ENCODE measurements at places on chromosomes 7 and 10.

GRCh38 chr7:57225666-57226065 lies 93.4 kb upstream of the ZNF479 start:
- no peak for DNase-seq

- DNase-seq, result no peak
These were observed 228.2 kb downstream of the PTEN start for GRCh38 chr10:88091490-88092061.

DNA sequence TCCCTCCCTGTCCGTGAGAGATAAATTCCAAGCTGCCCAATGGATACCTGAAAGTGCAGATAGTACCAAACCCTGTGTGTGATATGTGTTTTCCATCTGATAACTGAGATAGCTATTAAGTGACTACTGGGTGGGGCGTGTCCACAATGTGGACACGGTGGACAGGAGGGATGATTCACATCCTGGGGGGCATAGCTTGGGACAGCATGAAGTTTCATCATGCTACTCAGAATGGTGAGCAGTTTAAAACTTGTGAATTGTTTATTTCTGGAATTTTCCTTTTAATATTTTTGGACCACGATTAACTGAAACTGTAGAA lies 158.6 kb downstream of the CREB5 start:
- DNase-seq, result peak; percentile 15

DNA sequence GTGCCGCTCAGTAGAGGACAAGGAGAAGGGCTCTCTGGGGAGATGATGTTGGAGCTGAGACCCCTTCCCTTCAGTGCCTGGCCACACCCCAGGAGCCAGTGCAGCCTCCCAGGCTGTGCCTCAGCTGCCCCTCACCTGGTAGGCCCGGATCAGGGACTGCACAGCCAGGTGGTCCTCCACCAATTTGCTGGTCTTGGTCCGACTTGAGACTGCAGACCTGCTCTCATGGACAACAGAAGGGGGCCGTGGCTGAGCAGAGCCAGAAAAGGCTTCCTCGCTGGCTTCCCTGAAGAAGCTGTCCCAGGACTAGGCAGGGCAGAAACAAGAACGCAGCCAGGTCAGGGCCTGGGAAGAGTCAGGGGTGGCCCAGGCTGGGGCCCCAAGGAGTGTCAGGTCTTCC lies 5.5 kb downstream of the OGDHL start:
- DNase-seq, result no peak

DNA sequence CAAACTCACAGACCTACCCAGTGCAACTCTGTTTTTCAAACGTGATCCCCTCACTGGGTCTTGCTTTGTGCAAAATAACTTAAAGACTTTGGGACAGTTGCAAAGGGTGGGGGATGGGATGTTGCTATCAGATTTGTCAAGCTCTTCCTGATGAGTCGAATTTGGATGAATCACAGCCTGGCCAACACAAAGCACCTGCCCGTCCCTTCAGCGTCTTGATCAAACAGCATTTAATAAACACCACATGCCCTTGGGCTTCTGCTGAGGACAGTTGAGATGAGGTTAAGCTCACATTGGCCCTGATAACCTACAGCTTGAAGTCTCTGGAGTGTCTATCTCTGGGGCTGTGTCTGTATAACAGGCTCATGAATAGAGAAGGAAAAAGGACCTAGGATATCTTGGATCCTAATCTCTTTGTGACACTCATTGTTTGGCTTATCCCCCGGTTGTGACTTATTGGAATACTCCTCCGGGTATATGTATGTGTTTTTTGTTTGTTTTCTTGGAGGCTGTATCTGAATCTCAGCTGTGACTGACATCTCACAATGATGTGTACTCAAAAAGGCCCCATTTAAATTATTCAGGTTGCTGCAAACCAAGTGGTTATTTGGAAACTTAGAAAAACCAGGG lies 132.6 kb upstream of the NAMPT start:
- DNase-seq, result no peak

- DNase-seq, result peak; percentile 46
These were observed 106.5 kb downstream of the HTR7 start for GRCh38 chr10:90751107-90751997.

GRCh38 chr7:46173476-46174195 lies 252.6 kb upstream of the IGFBP3 start:
- peak; percentile 41 for DNase-seq

GRCh38 chr10:106424054-106424453 lies 740.5 kb downstream of the SORCS1 start:
- DNase-seq, result peak; percentile 35

DNA sequence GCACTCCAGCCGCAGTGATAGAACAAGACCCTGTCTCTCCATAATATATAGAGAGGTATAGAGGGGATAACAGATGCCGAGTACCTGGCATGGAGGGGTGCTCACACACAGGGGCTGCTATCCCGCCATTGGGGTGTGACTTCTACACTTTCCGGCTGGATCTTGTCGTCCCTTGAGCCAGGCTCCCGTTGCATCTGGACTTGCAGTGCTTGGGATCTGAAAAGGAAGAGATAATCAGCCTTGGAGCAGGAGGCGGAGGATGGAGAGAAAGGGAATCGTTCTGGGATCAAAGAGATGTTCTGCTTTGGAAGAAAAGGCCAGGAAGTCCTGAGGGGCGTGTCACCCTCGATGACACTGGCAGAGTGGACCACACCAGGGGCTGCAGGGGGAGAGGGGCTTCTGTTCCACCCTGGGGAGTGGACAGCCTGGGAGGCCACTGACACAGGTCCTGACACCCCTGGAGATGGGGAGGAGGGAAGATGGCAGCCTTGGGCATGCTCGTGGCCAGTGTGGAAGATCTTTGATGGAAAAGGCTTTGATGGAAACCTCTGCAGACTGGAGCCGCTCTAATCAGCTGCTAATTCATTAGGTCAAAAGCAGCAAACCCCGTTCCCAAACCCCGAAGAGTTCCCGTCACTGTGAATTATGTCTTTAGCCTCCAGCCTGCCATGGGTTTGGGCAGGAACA lies 85.1 kb downstream of the CARD11 start:
- no peak for DNase-seq

GRCh38 chr7:50355817-50356178 lies 51.3 kb downstream of the IKZF1 start:
- no peak for DNase-seq

- no peak for DNase-seq
These were observed 91.5 kb upstream of the CUX1 start for GRCh38 chr7:101725921-101726320.

- no peak for DNase-seq
These were observed 134.9 kb downstream of the RAMP3 start for GRCh38 chr7:45292481-45292880.

DNA sequence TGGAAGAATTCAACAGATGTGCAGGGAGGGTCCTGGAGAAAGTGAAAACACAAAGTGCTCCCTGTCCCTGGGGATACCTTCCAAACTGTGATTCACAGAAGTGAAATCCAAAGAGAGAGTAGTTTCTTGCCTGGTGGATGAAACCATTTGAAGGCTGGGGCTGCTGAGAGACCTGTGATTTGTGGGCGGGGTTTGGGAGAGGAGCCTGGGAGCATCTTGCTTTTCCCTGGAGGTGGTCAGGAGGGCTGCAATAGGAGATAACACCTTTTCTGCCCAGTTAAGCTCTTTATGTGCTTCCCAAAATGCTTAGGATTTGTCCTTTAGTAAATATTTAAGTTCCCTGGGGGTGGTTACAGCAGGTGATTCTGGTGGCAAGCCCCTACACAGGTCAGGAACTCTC lies 105.3 kb upstream of the TPK1 start:
- DNase-seq, result no peak

- DNase-seq, result peak; percentile 45
These were observed 42.9 kb downstream of the CD36 start for GRCh38 chr7:80681272-80681885.

GRCh38 chr7:135905355-135905754 lies 71.8 kb downstream of the MTPN start:
- DNase-seq, result no peak

GRCh38 chr10:122730238-122730637 lies 30.6 kb upstream of the C10orf120 start:
- no peak for DNase-seq

- no peak for DNase-seq
These were observed 94.9 kb downstream of the AKR1D1 start for GRCh38 chr7:138170959-138171703.

- DNase-seq, result no peak
These were observed 585.0 kb upstream of the FOXK1 start for GRCh38 chr7:4097001-4097609.

DNA sequence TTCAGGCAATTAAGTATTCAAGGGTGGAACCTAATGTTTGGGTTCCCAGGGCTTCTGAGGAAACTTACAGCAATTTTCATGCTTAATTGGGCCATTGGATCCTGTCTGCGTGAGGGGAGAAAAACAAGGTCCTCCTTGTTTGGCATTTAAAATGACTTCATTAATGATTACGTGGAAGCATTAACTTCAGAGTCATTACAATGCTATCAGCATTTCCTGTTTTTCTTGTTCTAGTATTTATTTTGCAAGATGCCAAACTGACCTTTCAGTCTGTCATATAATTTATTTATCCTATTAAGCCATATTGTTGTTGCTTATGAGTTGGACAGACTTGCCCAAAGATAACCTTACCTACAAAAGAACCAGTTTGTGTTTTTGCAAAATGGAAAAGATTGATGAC lies 324.1 kb upstream of the LRRN3 start:
- no peak for DNase-seq

DNA sequence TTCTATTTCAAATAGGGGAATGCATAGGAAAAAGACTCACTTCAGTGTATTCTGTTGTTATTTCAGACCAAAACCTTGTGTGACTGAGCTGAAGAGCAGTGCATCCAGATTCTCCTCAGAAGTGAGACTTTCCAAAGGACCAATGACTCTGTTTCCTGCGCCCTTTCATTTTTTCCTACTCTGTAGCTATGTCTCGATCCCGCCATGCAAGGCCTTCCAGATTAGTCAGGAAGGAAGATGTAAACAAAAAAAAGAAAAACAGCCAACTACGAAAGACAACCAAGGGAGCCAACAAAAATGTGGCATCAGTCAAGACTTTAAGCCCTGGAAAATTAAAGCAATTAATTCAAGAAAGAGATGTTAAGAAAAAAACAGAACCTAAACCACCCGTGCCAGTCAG lies 12.0 kb downstream of the TET1 start:
- DNase-seq, result no peak

DNA sequence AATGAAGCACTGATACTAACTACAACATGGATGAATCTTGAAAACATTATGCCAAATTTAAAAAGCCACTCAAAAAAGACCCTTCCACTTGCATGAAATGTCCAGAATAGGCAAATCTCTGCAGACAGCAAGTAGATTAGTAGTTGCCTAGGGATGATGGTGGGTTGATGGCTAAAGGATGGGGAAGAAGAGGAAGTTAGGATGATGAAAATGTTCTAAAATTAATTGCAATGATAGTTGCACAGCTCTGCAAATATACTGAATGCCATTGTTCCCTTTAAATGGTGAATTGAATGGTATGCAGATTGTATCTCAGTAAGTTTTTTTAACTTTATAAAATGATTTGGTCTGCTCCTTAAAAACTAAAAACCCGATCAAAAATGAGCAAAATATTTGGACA lies 7.3 kb upstream of the LIPA start:
- no peak for DNase-seq

DNA sequence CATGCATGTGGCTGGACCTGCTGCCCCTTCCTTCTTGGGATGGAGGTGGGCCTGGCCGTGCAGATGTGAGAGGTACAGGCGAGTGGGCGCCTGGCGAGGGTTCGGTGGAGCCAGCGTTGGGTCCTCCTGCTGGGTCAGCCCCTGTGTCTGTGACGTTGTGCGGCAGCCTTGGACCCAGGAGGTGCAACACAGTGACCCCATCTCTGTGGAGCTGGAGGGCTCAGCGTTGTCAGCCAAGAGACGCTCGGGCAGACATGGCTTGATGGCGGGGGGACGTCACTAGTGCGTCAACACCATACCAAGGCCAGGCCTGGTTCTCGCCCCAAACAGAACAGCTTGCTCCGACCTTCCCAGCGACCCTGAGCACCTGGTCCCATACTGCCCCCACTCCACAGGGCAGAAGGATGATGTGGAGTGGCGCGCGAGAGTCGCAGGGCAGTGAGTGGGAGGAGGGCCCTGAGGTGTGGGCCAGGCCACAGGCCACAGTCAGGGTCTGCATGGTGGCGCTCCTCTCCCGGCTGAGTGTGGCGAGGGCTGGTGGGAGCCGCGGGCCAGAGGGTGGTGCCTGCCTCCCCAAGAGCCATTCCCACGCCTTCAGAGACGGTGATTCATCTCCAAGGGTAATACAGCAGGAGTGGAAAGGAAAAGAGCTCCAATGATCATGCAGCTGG lies 184.4 kb downstream of the DNAJB6 start:
- DNase-seq, result no peak

DNA sequence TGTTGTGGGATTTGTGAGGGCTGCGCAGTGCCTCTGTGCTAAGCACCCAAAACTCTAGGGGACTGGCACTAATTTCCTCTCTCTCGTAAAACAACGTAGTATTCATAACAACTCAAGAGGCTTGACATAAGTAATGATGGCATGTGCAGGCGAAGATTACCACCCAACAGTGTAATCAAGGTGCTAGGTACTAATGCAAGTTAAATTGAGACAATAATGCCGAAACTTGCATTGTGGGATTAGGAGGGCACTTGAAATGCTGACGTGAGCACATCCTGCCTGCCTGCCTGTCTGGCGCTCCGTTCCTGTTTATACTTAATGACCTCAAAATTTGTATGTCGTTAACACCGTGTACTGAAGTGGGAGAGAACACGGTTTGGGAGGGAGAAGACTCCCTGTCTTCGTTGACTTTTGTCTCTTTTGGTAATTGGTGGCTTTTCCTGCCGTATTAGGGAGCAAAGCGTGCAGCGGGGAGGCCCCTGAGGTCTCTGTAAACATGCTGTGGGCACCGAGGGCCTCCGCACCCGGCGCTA lies 139.0 kb downstream of the MGMT start:
- DNase-seq, result no peak

- no peak for DNase-seq
These were observed 72.3 kb upstream of the DNAJB12 start for GRCh38 chr10:72426986-72427385.

- DNase-seq, result peak; percentile 95
These were observed 209.7 kb downstream of the SKIDA1 start for GRCh38 chr10:21315645-21316220.

DNA sequence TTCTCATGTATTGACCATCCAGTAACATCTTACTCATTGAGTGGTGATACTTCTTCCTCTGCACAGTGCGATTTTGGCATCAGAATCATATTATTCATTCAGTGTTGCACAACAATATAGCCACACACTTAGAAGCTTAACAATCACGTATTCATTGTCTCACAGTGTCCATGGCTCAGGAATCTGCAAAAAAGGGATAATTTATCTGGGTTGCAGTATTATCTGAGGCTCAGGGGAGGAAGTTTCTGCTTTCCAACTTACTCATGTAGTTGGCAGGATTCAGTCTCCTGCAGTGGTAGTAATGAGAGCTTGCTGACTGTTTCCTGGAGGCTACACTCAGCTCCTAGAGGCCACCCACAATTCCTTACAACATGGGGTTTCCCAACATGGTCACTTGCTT lies 803.6 kb downstream of the SORCS1 start:
- peak; percentile 31 for DNase-seq
